ENCODE measurements at places on chromosomes 16 and 17.

- DNase-seq, result no peak
Measured at GRCh38 chr16:73006026-73006425, 41.9 kb downstream of the ZFHX3 start.

GRCh38 chr16:621526-622105 is 9.2 kb upstream of the WFIKKN1 start:
- peak; percentile 82 for DNase-seq

DNA sequence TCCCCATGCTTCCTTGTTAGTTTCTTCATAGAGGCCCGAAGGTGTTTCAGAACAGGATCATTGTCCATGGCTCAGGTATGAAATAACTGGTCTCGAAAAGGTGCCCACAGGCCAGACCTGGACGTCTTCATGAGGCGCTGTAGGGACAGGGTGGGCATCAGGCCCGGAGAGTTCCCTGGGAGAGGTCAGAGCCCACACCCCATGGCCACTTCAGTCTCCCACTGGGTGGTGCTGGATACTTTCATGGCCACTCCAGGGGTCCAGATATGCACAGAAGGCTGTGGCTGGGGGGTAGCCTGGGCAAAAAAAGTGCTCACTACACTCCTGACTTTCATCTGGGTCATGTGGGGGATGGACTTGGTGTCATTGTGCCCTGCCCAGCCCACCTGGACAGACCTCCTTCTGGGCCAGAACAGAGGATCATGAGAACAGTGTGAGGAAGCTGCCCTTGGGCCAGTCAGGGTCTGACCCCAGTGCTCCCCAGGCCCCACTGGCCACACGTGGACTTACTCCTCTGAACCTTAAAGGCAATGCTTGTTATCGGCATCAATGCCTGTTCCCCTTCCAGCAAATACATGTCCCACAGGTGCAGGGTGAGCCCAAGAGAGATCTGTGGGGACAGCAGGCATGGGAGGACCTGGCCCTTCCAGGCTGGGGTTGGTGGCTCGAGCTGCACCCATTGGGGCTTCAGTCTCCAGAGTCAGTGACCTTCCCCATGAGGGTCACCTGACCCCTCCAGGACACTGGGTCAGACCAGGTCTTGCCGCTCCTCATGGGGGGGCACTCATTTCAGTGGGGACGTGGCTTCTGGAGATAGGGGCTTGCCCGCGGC is 36.9 kb downstream of the LGALS9 start:
- no peak for DNase-seq

GRCh38 chr16:81629034-81629802 is 149.9 kb upstream of the PLCG2 start:
- DNase-seq, result no peak

DNA sequence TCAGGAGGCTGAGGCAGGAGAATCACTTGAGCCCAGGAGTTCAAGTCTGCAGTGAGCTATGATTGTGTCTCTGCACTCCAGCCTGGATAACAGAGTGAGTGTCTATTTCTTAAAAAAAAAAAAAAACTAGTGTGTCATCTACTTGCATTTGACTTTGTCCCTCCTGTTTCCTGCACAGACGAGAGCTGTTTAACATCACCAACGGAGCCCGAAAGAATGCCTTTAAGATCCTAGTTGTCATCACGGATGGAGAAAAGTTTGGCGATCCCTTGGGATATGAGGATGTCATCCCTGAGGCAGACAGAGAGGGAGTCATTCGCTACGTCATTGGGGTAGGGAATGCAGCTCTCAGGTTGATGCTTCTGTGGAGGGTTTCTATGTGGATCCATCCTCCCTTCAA is 13.4 kb downstream of the ITGAM start:
- DNase-seq, result no peak

DNA sequence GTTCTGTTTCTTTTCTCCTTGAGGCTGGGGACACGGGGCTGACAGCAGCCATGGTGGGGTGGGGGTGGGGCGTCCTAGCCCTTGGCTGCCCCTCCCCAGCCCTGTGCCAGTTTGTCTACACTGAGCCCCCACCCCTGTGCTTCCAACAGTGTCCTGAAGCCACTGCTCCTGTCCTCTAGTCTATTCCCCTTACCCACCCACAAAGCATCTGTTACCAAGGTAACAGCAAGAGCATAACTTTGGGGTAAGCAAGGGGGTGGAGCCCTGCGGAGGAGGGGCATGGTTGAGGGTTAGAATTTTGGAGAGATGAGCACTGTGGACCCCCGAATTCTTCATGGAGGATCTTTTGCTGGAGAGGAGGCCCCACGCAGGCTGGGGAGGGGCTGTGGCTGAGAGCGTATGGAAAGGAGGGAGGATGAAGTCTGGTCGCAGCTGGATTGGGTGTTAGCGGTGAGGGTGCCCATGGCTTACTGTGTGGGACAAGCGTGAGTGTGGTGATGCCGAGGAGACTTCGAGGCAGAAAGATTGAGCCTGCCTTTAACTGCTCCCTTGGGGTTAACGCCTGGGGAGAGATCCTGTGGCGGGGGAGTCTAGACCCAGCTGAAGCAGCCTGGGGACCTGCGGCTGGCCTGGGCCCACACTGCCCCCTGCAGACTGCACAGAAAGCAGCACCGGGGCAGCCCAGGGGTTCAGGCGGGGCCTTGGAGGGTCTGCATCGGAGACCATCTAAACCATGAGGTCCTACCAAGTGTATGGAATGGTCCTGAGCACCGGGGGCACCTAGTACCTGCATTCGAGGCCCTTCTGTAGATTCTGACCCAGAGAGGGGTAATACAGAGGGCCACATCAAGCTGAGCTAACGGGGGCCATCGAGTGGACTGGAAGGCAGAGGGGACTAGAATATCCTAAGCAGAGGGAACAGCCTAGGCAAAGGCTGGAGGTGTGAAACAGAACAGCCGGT is 6.1 kb upstream of the STAC2 start:
- DNase-seq, result no peak

DNA sequence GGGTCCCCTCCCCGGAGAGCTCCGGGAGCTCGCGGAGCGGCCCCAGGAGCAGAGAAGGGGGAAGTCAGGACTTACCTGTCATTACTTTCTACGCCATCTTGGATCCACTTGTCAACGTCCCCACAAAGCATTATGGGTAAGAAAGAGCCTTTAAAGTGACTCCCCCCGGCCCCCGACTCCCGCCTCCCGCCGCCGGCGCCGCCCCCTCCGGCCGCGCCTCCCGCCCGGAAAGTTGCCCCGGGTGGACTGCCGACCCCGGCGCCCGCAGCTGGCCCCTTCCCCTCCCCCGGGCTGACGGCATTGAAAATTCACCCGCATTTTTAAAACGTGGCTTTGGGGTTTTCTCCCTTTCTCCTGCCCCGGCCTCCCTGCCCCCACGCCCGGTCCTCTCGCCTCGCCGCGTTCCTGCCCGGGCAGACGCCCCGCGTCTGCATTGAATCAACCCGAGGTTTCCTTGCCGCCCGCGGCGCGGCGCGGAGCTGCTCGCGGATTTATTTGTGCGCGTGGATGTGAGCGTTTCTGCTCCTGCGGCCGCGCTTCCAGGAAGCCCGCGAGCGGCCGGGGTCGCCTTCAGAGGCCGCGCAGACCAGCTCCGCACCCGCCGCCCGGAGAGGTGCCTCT is at the start of gene HELZ:
Gene HELZ, minus strand, starts transcription at position 124 of the 621 bp plus-strand sequence. CDS start 26,392 bp downstream, outside the sequence.
- peak; percentile 86 for DNase-seq

Data from cerebellar cortex (tissue), 1 donor.